Epithelial cell of proximal tubule (primary cell): ENCODE measurements at places on chromosomes 6 and 20. TPM values are rescaled to one million over a fixed set of nuclear protein-coding genes. Genes with fewer than 3 reads are reported as not detected.

Gene WASF1
- 13.0 and 15.7 TPM in 2 replicates for total RNA-seq

Gene INSM1
- total RNA-seq, result not detected in 2 replicates

Gene ATP5F1E
- 31.9 and 46.4 TPM in 2 replicates for total RNA-seq

Gene FAM217A
- not detected in 2 replicates for total RNA-seq

Gene ELOVL4
- total RNA-seq, result 2.1 and 2.6 TPM in 2 replicates

Gene GMPR
- 0.81 and 1.2 TPM in 2 replicates for total RNA-seq

Gene PGC
- total RNA-seq, result not detected in 2 replicates

Gene C20orf141
- total RNA-seq, result 1.1 TPM in 1 of 2 replicates, not detected in the other

Gene F13A1
- 5.4 TPM in 1 of 2 replicates, not detected in the other for total RNA-seq

Gene PKIB
- 23.2 and 48.5 TPM in 2 replicates for total RNA-seq

Gene EPB41L1
- total RNA-seq, result 10.9 and 17.4 TPM in 2 replicates

Gene SAPCD1
- 0.94 and 4.4 TPM in 2 replicates for total RNA-seq

Gene NFS1
- 10.3 and 39.9 TPM in 2 replicates for total RNA-seq

Gene TREML2
- total RNA-seq, result 0.07 TPM in 1 of 2 replicates, not detected in the other

Gene COL9A3
- 2.8 and 4.6 TPM in 2 replicates for total RNA-seq

Gene PRRT1
- not detected in 2 replicates for total RNA-seq

Gene BNIP5
- total RNA-seq, result under 0.01 TPM in 1 of 2 replicates, not detected in the other

Gene ELOVL2
- 1.3 and 1.4 TPM in 2 replicates for total RNA-seq

Gene GSTA1
- total RNA-seq, result not detected in 2 replicates
